Suprapubic skin (tissue), 4 donors: ENCODE measurements at places on chromosomes 16 and 17. TPM values are rescaled to one million over a fixed set of nuclear protein-coding genes. Genes with fewer than 3 reads are reported as not detected.

DNA sequence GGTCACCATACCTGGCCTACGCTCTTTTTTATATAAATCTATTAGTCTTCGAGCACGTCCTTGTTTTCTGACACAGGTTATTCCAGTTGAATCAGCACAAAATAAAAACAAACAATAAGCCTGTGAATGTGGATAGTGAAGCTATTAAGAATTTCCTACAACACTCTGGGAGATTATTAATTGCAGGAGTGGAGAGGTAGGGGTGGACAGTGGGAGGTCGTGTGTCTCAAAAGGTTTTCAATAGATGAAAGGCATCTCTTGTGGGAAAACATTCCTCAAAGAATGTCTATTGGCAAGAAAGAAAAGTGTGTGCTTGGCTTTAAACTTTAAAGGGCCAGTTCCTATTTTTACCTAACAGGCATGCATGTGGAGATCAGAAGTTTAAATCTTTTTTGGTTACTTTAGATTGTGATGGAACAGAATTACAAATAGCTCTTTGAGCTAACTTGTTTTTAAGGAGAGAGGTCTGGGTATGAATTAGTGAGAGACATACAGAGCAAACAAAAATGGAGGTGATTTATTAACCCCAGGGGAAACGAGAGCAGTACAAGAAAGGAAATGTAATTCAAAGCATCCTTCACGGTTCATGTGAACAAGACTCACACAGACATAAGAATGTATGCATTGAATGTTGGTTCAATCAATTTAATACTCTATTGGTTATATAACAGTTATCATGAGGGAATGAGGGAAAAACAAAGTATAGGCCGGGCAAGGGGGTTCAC is 9.0 kb downstream of the SMYD4 start:
- no peak for DNase-seq

DNA sequence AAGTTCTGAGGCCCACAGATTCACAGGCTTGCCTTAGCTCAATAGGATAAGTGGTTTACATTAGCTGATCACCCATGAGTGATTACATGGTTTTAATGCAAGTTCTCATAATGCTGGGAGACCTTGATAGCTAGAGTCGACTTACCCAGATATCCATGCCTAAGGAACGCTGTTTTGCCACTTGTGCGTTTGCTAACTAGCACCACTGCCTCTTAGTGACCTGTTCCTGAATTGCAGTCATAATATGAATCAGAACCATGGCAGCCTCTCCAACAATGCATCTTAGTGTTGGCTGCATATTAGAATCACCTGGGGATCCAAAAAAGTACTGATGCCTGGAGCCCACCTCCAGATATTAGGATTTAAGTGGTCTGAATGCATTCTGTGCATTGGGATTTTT is 251.1 kb upstream of the CDH5 start:
- no peak for DNase-seq

DNA sequence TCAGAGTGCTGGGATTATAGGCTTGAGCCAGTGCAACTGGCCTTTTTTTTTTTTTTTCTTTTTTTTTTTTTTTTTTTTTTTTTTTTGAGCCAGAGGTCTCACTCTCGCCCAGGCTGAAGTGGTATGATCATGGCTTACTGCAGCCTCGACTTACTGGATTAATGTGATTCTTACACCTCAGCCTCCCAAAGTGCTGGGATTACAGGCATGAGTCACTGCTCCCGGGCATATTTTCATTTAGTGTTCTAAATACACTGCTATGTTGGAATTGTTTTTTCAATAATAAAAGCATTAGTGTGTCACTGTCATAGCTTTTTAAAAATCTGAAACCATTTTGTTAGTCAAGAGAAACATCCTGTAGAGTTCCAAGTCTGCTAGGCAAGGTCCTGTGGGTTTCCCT is 40.3 kb downstream of the NDE1 start:
- no peak for DNase-seq

GRCh38 chr17:10993126-10993525 is 155.2 kb upstream of the PIRT start:
- no peak for DNase-seq

- no peak for DNase-seq
These were observed 993.5 kb downstream of the CDH8 start for GRCh38 chr16:61042737-61043136.

The HSPB9 gene
- total RNA-seq: 0.31 TPM

The TAT gene
- total RNA-seq: not detected
